NCI-H69 (cell line): ENCODE measurements at places on chromosomes 3 and 15.

GRCh38 chr3:126119008-126119675 lies 35.2 kb upstream of the SLC41A3 start:
- DNase-seq: no peak

- DNase-seq: no peak
Measured at GRCh38 chr15:25240461-25241021, 198.3 kb downstream of the UBE3A start.

DNA sequence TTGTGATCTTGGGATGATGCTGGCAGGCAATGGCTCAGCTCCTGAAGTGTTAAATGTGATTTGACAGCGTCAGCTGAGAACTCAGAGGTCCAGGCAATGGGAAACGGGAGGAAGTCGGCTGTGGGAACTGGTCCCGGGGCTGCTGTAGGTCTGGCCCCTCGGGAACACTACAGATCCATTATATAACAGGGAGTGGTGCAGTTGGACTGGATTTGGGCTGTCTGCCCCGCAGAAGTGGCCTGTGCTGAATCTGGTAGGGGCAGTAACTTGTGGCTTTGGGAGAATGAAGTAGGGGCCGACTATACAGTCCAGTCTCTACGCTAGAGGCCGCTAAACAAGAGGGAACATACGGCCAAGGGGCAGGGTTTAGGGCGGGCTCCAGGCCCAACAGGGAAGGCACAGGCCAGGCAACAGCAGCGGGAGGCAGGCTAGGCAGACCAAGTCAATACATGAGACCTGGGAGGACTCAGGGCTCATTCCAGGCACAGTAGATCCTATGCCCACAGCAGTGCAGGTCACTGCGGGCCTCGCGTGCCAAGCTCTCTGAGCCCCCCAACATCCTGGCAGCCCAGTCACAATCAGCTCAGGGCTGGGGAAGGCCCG lies 20.3 kb upstream of the IL16 start:
- no peak for DNase-seq

GRCh38 chr3:195715583-195716266 lies 5.1 kb upstream of the MUC20 start:
- no peak for DNase-seq

- peak; percentile 69 for DNase-seq
Measured at GRCh38 chr15:41513506-41514227, at the start of gene LTK. Gene LTK (minus strand): TSS chr15:41513827. CDS start chr15:41513709, 118 bp downstream.

GRCh38 chr3:111284503-111285183 lies 213.0 kb downstream of the NECTIN3 start:
- peak; percentile 4 for DNase-seq

- DNase-seq: no peak
Measured at GRCh38 chr3:8523041-8523440, 21.4 kb downstream of the LMCD1 start.

- DNase-seq: no peak
Measured at GRCh38 chr3:98772022-98772421, 8.9 kb downstream of the ST3GAL6 start.

GRCh38 chr15:60421544-60421943 lies 23.8 kb upstream of the ANXA2 start:
- DNase-seq: no peak

- no peak for DNase-seq
Measured at GRCh38 chr3:34361921-34362320, 563.5 kb downstream of the PDCD6IP start.

DNA sequence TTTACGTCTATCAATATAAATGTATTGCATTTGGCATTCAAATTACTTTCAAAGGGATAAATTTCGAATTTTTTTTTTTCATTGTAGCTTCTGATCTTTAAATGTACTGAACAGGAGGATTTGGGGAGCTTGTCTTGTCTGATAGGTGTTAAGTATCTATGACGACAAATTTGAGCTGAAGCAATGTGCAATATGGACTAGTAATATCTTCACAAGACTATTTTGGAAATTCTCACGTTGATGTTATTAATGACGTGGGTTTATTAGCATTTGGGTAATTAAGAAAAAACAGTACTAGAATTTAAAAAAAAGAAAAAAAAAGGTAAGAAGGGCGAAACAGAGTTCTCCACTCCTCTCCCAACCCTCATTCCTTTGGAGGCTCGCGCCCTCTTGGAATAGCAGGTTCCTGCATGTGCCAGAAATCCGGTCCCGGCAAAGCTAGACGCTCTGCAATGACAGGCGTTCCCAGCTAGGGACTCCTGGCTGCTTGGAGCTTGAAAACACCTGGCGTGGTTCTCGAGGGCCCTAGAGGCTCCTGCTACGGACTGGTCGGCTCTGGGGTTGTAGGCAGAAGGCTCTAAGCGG lies 648 bp upstream of the P2RY1 start:
- no peak for DNase-seq

DNA sequence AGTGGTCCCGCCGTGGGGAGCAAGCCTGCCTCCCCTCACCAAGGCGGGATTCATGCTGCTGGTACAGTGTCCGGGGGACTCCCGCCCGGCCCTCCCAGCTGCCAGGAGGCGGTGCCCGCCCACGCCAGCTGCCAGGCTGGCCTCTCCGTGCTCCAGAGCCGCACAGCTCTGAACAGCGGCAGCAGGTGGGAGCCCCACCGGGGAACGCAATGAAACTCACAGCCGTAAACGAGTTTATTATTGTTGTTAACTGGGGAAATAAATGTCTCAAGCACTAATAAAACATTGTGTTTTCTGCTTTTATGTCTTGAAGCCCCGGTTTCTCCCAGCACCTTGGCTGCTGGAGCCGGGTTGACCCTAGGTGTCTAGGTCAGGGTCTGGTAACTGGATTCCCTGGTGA lies 317.7 kb upstream of the TLE3 start:
- peak; percentile 66 for DNase-seq

- no peak for DNase-seq
Measured at GRCh38 chr3:102200126-102200525, 234.7 kb upstream of the ZPLD1 start.

GRCh38 chr3:167520266-167521005 lies 46.6 kb upstream of the SERPINI2 start:
- DNase-seq: no peak

GRCh38 chr15:79981831-79982455 lies 10.9 kb upstream of the BCL2A1 start:
- peak; percentile 23 for DNase-seq

- no peak for DNase-seq
Measured at GRCh38 chr3:124248471-124249028, 256.6 kb upstream of the ROPN1 start.

DNA sequence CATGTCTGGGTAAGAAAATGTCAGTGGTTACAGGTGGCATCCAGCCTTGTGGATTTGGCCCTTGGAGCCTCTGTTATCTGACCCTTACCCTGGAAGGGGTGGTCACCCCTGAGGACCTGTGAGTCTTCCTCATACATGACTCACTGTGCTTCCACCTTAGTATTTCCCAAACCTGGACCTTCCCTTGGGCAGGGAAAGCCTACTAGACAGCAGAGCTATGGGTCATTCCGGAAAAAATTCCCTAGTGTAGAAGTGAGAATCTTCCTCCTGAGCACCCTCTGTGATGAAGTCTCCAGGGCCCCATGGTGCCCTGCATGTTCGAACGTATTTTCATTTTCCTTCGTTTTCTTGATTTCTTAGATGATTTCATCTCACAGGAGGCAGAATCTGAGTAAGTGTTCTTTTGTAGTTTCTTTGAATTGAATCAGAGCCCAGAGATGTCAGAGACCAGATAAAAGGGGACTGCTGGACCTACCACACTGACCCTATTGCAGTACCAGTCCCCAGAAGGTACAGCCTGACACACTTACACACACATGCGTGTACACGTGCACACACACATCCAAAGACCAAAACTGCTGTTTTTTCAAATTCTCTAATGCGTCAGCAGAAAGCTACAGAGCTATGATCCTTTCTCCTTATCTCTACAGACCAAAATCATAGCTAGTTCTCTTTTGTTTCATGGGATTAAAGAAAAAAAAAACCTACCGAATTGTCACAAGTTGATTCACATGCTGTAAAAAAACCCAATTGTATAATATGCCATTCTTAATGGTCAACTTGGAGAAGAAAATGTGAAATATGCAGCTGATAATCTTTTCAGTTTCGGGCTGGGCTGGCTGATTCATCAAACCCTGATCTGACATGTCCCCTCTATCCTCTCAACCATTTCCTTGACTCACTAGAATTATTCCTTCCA lies 50.5 kb upstream of the ARHGEF3 start:
- no peak for DNase-seq

- DNase-seq: no peak
Measured at GRCh38 chr3:43782541-43782940, 91.8 kb downstream of the ABHD5 start.

GRCh38 chr15:101620671-101621070 lies 31.5 kb downstream of the TM2D3 start:
- no peak for DNase-seq

GRCh38 chr15:39083213-39083612 lies 497.7 kb upstream of the THBS1 start:
- no peak for DNase-seq

DNA sequence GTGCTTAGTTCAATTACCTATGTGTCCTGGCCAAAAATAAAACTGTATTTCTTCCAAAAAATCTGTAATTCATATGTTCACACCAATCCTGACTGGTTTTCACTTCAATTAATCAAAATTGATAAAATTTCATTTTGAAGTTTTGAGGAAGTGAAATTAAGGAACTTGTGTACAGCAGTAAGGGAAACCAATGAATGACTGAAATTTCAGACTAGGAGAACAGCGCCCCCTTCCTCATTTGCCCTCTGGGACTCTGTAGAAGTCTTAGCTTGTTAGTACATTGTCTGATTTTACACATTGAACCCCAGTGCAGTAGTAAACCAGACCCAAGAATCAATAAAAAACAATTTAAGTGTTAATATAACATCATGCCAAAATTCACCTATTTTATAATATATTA lies 495.3 kb upstream of the AGTR1 start:
- no peak for DNase-seq

GRCh38 chr3:5560199-5560598 lies 372.7 kb downstream of the EDEM1 start:
- no peak for DNase-seq

GRCh38 chr3:32281570-32282106 lies 43.2 kb downstream of the CMTM8 start:
- no peak for DNase-seq

DNA sequence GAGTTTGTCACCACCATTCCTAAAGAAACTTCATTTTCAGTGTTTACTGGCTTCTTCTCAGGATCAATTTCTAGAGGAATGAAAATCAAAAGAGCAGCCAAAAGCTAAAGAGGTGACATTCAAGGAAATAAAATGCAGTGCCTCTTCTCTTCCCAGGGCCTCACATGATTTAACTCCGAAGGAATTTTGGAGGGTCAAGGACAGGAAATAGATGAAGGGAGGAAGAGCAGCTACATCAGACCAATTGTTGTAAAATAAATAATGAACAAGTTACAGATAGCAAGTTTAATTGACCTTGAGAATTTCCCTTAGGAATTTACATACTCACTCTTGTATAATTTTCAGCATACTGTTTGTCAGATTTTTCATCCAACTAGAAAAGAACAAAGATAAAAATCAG lies 78.1 kb downstream of the LRRFIP2 start:
- DNase-seq: no peak

- peak; percentile 79 for DNase-seq
Measured at GRCh38 chr3:172341482-172342059, 106.7 kb downstream of the GHSR start.

DNA sequence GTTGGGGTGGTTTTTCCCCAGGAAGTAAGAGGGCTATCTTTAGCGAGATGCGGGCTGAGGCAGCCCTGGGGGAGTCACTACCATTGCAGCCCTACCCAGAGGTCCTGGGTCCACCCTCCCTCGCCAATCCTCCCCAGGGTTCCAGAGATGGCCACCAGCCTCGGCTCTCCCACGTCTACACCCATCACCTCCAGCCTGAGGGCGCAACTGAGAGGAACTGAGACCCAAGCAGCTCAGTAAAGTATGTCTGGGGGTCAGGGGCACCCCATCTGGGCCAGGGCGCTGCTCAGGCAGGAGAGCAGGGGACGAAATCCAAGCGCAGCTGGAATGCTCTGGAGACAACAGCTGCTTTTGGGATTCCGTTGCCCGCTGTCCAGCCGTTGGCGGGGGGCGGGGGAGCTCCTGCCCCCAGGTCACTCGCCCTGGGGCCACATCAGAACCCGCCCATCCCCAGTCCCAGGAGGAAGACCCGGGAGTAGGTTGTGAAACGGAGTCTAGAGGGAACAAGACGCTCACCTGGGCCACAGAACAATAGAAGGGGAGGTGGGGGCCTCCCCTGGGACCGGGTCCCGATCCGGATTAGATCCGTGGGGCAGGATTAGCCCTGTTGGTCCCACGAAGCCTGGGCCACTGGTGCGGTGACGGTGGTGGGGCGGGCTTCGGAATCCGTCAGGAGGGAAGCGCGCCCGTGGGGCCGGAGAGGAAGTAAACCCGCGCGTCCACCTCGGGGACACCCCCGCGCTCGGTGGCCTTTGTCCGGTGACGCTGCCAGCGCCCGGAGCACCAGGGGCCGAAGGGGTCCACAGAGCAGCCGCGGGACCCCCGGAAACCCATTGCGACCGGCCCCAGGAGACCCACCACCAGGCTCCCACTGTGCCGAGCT lies 1.4 kb upstream of the NDUFAF3 start:
- DNase-seq: peak; percentile 67

- DNase-seq: no peak
Measured at GRCh38 chr3:132629928-132630327, 29.7 kb downstream of the ACAD11 start.
